ENCODE measurements at places on chromosomes 7 and 10.
A peak's percentile ranks its signal among the peaks of the same experiment; 100 is the strongest.

DNA sequence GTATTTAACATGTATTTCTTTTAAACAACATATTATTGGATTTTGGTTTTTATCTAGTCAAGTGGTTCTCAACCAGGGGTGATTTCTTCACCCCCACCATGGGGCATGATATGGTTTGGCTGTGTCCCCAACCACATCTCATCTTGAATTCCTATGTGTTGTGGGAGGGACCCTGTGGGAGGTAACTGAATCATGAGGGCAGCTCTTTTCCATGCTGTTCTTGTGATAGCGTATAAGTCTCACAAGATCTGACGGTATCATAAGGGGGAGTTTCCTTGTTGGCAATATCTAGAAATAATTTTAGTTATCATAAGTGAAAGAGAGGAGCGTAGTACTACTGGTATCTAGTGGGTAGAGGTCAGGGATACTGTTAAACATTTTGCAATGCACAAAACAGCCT, 37.6 kb downstream of the TMEM168 start:
- DNase-seq = no peak

GRCh38 chr10:6610647-6611046, 30.6 kb upstream of the PRKCQ start:
- DNase-seq = no peak

- no peak for DNase-seq
These were observed 13.6 kb upstream of the ITGB1 start for GRCh38 chr10:32971536-32972091.

GRCh38 chr10:111034598-111035310, 42.1 kb upstream of the ADRA2A start:
- DNase-seq = peak; percentile 20

- DNase-seq = no peak
These were observed 57.1 kb upstream of the BAMBI start for GRCh38 chr10:28620251-28620650.

DNA sequence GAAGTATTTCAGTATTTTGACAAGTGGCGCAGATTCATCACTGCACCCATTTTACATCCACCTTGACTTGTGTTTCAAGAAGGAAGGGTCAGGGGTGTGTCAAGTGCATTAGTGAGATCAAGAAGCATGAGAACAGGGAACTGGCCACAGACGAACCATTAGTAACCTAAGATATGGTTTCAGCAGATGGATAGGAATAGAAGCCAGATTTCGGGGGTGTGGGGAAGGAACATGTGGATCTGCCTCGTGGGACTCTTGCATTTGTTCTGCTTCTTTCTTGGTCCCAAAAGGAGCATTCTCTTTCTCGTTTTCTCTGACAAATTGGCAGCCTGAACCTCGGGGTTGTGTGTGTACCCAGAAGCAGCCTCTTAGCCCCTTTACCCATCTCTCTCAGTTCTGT, 9.6 kb downstream of the DENND2A start:
- DNase-seq = no peak

GRCh38 chr7:117963264-117964197, 90.3 kb upstream of the CTTNBP2 start:
- no peak for DNase-seq

GRCh38 chr10:49409755-49410154, 13.9 kb upstream of the DRGX start:
- no peak for DNase-seq

- DNase-seq = no peak
These were observed 20.3 kb upstream of the CD36 start for GRCh38 chr7:80618096-80618495.

DNA sequence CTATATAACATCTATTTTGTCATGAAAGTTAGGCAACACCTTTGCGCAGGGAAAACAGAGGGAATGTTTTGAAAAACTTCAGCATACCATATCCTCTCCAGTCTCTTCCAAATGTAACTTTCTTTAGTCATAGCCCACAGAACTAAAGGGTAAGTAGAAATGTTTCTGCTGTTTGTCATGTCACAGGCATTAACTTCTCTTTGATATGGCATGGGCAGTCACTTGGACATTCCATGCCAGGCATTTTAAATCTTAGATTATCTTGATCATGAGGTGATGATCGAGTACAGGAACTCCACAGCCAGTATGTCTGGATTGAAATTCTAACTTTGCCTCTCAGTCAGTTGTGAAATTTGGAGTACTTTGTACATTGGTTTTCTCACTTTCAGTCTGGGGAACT, 27.5 kb upstream of the ETV1 start:
- peak; percentile 8 for DNase-seq
